ENCODE measurements at places on chromosomes 3 and 15.

GRCh38 chr3:110099711-110100110 lies 762.4 kb upstream of the DPPA4 start:
- no peak for DNase-seq

DNA sequence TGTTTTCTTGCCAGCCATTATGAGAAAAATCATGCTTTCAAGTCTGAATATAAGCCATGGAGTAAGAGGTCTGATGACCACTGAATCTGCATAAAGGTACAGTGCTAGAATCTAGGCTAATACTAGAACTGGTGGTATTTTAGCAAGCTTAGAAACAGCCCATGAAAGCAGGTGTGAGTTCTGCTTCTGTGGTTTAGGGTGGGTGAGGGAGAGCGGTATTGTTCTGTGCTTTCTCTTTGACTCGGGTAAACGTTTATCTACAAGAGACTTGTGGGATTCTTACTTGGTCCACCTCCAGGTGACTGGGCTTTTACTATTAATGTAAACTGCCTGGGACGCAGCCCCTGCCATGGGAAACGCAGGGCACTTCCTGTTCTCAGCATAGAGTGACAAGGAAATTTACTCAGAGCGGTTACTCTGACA lies 55.2 kb downstream of the PGPEP1L start:
- no peak for DNase-seq

DNA sequence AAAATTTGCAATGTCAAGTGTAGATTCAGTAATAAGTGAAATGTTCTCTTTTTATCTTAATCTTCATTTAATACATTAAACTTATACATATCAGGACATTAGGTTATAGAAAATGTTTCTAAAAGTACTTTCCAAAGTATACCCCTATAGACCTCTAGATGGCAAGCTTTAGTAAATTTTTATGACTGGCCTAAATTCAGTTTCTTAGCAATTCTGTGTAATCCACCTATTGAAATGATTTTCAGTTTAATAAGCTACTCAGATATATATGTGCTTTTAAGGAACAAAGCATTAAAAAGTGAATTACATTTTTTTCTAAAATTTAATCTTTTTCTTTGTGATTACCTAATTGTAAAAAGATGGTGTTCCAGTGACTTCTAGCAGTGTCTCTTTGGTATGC lies 342.2 kb downstream of the GBE1 start:
- DNase-seq: no peak

DNA sequence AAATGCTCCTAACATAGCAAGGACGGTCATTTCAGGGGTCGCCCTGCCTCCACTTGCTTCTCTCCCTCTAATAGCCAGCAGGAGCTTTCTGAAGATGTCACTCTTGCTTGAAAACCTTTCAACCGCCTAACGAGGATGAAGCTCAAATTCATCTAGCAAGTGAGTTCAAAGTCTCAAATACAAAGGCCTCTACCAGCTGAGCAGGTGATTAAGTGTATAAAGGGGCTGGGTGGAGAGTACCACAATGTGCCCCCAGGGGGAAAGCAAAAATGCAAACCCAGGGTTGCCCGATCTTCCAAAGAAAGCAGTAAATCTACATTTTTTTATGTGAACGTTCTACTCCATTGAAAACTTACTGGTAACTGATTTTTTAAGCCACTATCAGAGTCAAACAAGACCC lies 50.4 kb upstream of the GRIP2 start:
- DNase-seq: no peak

DNA sequence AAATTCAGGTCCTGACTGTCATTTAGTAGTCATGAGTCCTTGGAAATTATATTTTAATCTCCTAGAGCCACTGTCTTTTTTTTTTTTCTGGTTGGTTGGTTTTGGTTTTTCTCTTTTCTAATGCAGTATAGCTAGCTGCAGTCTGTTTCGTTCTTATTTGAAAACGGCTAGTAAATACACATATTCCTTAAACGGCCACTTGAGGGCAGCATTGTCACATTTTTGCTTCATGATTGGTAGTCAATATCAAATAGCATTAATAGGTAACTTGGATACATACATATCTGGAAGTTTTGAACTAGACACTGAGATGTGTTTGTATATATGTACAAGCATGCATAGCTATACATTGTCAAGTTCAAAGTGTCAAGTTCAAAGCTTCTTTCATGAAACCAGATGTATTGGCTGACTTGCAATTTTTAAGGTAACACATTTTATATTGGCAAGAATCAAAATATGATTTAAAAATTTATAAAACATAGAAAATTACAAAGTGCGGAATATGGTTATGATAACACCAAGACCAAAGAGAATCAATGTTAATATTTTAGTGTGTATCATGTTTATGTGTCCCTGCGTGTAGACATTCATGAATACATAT lies 22.5 kb downstream of the GABRA5 start:
- peak; percentile 73 for DNase-seq

- peak; percentile 56 for DNase-seq
These were observed 136.0 kb upstream of the RAP2B start for GRCh38 chr3:153026026-153026425.

DNA sequence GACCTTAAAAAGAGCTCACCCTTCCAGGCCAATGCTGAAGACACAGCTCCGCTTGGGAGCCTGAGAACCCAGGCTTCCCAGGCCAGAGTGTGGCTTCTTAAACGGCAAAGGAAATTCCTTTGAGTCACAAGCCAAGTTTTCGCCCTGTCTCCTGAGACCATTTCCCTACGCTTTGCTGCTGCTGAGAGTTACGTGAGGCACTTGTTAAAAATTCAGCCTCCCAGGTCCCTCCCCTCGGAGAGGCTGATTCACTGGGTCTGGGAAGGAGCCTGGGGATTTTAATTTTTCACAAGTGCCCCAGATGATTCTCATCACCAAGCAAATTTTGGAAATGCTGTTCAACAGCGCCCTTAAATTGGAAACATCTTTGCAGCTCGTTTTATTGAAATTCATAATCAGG lies 25.5 kb downstream of the RLBP1 start:
- no peak for DNase-seq

DNA sequence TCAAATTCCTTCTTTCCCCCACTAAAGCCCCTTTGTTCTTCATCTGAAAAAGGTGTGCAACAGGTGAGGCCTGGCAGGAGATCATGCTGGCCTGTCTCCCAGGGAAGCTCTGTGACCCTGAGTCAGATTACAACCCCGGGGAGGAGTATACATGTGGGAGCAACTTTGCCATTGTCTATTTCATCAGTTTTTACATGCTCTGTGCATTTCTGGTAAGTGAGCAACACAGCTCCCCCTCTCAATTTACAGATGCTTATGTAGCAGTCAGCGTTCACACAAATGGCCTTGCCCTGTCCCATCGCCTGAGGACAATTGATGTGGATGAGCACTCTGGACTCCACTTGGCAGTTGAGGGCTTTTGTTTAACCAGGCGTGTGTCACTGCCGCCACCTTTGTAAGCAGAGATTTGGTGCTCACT lies 70.4 kb downstream of the CHDH start:
- no peak for DNase-seq

DNA sequence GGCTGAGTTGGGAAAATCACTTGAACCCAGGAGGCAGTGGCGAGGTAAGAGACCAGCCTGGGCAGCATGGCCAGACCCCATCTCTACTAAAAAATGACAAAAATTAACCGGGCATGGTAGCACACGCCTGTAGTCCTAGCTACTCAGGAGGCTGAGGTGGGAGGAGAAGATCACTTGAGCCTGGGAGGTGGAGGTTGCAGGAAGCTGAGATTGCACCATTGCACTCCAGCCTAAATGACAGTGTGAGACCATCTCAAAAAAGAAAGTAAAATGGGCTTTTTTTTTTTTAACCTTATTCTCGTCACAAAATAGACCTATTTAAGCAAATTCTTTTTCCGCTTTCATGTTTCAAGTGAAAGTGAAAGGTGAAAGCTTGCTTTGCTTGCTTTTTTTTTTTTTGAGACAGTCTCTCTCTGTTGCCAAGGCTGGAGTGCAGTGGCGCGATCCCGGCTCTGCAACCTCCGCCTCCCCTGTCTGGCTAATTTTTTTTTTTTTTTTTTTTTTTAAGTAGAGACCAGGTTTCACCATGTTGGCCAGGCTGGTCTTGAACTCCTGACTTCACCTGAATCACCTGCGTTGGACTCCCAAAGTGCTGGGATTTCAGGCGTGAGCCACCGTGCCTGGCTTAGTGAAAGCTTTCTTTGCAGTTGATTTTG lies 3.6 kb downstream of the PDIA3 start:
- no peak for DNase-seq

DNA sequence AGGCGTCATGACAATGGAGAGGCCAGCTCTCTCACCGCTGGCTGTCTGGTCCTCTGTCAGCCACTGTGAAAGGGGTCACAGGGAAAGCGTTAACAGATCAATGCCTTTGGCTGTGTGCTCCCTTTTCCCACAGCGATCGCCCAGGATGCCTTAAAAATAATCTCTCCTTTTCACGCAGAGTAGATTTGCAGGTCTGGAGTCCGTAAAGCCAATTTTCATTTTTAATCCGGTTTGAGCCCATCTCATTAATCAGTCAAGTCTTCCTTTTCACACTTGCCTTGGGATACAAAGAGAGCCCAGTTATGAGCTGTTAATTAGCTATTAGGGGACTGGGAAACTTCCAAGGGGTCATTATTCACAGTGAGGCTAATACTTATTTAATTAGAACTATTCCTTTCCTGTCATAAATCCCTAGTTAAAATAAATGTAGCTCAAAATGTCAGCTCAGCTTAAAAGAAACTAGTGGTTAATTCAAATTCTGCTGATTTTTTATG lies 104.3 kb upstream of the RASGRP1 start:
- DNase-seq: no peak

DNA sequence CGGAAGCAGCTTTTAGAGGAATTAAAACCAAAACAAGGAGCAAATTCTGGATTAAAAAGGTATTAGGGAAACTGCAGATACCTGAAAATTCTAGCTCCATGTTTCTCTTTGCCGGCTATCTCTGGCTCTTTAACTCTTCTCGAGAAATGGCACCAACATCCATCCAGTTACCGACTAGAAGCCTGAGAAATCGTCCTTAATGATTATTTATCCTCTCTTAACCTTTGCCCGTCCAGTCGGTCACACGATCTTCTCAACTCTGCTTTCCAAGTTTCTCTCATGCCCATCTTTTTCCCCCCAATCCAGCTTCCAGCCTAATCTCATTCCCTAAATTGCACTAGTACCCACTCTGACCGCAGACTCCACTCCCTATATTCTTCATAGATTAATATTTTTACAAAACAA lies 596 bp upstream of the SGO1 start:
- peak; percentile 42 for DNase-seq

- DNase-seq: no peak
These were observed 96.8 kb upstream of the RGMA start for GRCh38 chr15:93185796-93186195.

DNA sequence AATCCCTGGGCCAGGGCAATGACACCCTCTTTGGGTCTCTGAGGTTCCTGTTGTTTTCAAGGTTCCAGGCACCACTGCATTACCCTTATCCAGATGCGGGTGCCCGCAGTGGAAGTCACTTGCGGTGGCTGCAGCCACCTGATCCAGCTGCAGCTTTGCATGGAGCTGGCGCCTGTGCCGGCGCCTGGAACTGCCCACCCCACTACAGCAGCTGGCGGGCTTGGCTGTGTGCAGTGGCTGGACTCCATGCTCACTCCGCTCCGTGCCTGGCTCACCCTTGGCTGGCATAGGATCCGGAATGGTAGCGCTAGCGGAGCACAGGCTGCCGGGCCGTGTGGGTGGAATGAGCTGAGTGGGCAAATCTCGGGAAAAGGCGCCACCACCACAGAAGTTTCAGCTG lies 832.6 kb upstream of the CADM2 start:
- no peak for DNase-seq

- DNase-seq: no peak
These were observed 2.8 kb downstream of the GOLGA8A start for GRCh38 chr15:34434627-34435305.

- no peak for DNase-seq
These were observed 16.1 kb downstream of the HMG20A start for GRCh38 chr15:77436822-77437221.

DNA sequence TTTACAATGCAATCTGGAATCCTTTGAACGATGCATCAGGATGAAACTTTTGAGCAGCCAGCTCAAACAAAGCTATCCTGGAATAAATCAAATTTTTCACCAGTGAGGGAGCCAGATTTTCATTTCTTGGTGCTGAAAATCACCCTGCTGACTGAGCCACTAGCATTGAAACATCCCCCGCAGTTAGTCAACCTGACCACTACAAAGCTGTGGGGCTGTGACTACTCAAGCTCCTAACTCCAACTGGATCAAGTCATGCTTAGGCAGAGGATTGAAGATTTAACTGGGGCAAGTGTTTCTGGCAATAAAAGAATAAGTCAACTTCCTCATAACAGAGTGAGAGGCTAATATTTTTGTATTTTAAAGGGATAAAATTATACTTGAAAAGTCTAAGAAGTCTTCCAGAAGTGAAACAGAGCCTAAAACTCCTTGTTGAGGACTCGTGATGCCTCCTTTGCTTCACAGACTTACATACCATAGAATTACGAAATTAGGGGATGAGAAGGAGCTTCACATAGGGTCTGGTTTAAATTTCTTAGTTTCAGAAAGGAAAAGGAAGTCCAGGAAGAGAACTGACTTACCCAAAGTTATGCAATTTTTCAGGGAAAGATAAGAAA lies 177.8 kb downstream of the SERPINI1 start:
- no peak for DNase-seq

GRCh38 chr3:44970926-44971490 lies 5.0 kb downstream of the ZDHHC3 start:
- no peak for DNase-seq

- DNase-seq: no peak
These were observed 1.7 kb upstream of the HHATL start for GRCh38 chr3:42704136-42704841.

- DNase-seq: peak; percentile 9
These were observed 122.3 kb upstream of the GPR149 start for GRCh38 chr3:154552338-154552737.

- DNase-seq: peak; percentile 16
These were observed 3.6 kb downstream of the HGD start for GRCh38 chr3:120678331-120678947.

DNA sequence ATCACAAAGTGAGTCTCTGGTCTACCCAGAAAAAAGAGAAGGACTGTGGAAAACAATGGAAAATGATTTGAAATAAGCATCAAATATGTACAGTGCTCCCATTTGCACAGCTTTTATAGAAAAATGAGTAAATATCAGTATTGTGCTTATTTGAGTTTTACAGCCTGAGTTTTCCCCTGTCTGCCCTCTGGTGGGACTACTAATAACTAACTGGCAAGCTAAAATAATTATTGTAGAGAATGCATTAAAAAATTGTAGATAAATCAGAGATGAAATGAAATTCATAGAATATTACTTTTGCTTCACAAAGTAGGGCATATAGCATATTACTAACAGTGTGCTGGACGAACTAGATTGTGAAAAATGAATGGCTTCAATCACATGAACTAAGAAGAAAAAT lies 287.1 kb downstream of the NAALADL2 start:
- no peak for DNase-seq

DNA sequence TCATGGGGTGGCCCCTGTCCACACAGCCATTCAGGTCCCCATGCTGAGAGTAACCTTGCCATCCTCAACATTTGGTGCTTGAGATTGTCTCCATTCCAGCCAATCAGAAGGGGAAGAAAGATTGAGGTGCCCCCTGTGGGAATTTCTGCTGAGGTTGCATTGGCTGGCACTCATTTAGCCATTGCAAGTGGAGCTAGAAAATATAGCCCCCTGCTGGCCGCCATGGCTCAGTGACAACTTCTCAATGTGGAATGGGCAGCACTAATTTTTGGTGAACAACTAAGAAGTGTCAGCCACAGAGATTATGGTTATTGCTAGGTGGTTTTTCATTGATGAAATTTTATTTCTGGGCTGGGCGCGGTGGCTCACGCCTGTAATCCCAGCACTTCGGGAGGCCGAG lies 22.0 kb downstream of the COL6A6 start:
- peak; percentile 66 for DNase-seq
